ENCODE measurements at places on chromosomes 6 and 20.

DNA sequence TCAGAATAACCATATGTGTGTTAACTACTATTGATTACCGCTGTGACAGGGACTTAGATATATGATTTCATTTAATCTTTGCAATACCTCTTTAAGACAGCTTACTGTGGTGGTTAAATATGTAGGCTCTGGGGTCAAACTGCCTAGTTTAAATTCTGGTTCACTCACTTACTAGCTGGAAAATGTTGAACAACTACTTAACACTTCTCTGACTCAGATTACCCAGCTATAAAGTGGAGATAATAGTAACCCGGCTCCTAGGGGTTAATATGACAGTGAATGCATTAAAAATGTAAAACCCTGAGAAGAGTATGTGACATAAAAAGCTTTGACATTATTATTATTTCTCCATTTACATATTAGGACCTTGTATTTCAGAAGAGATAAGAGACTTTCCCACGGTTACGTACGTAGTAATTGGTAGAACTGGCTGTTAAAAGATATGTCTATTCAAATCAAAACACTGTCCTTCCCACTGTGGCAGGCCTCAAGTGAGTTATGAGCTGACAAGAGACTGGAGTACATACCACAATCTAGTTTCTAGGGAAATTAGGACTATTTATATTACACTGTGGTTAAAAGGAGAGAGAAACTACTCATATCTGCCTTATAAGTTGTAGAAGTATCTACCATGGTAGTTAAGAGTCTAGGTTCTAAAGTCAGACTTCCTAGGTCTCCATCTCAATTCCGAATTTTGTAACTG, 4.4 kb upstream of the PLCB1 start:
- DNase-seq, result no peak

- no peak for DNase-seq
Measured at GRCh38 chr6:152815230-152815872, 64.8 kb downstream of the VIP start.

GRCh38 chr6:167799033-167799821, 27.5 kb upstream of the AFDN start:
- peak; percentile 20 for DNase-seq

GRCh38 chr20:61756966-61757677, 308.6 kb downstream of the TAF4 start:
- DNase-seq, result no peak

GRCh38 chr6:111662072-111662793, 56.6 kb upstream of the TRAF3IP2 start:
- no peak for DNase-seq

DNA sequence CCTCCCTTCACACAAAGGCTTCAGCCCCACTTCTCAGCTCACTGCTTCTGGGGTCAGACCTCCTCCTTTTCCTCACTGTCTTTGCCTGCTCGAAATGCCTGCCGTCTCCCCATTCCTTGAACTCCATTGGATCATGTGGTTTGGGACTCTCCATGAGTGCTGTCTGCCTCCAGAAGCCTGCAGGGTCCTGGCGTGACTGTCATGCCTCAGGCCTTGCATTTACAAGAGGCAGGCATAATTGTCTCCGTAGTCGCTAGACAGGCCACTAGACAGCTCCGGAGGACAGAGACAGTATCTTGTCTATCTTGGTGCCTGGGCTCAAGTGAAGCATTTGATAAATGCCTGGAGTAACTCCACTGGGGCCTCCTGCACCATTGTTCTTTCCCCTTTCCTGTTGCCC, 15.3 kb downstream of the PNLDC1 start:
- no peak for DNase-seq

Measured in midbrain (tissue), 1 donor.